ENCODE measurements at places on chromosomes 11 and 22.
A peak's percentile ranks its signal among the peaks of the same experiment; 100 is the strongest.

DNA sequence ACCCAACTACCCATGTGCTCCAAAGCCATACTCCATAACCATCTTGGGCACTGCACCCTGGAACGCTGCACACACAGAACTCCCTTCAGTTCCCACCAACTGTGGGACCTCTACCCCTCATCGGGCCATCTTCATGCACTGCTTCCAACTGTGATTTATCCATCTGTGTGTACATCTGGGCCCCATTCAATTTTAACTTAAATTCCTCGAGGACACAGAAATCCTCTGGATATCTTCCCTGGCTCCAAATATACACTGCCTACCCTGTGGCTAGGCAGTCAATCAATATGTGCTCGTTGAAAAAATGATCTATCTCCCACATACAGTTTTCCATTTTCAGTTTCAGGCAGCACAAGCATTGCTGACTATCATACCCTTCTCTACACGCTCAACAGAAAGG is 4.9 kb downstream of the FEZ1 start:
- no peak for DNase-seq

DNA sequence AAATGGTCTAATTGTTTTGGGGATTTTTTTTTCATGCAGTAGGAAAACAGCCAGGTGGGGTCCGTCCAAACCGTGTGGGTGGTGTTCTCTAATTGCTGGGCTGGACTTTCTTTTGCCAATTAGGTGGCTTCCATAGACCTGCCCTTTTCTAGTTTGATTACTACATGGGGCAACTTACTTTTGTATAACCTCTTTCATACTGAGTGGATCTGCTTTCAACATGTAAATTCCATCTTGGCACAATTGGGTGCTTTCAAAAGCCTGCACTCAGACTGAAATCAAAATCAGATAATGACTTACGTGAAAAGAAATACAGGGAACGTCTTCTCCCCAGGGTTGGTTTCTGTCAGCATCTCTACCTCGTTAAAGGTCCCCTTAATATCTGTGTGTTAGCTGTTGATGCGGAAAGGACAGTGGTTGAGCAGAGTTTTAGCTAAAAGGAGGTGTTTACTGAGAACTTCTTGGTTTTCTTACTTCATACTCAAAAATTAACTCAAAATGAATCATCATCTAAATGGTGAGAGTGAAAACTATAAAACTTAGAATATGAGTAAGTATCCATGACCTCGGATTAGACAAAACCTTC is 72.1 kb downstream of the BARX2 start:
- DNase-seq, result no peak

DNA sequence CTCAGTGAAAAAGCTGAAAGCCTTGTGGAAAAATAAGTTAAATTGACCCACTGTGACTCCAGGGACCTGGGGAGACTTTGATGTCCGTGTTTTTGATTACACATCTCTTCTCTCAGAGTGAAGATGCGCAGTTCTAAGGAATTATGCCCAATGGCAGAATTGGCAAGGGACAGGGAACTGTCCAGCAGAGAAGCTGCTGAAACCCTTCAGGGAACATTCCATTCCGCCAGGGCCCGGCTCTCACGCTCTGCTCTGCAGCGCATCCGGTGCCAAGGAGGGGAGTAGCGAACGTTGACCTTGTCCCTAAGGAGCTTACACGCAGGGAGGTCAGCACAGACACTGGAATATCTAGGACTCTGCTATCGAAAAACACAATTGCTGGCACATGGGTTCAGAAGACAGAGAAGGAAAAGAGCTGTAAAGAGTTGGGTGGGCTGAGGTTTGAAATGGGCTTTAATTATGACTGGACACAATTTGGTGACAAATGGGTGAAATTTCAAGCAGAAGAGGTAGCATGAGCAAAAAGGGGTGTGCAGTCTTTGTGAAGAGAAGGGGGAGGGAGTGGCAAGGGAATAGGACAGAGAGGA is 64.5 kb upstream of the B3GAT1 start:
- DNase-seq, result no peak

DNA sequence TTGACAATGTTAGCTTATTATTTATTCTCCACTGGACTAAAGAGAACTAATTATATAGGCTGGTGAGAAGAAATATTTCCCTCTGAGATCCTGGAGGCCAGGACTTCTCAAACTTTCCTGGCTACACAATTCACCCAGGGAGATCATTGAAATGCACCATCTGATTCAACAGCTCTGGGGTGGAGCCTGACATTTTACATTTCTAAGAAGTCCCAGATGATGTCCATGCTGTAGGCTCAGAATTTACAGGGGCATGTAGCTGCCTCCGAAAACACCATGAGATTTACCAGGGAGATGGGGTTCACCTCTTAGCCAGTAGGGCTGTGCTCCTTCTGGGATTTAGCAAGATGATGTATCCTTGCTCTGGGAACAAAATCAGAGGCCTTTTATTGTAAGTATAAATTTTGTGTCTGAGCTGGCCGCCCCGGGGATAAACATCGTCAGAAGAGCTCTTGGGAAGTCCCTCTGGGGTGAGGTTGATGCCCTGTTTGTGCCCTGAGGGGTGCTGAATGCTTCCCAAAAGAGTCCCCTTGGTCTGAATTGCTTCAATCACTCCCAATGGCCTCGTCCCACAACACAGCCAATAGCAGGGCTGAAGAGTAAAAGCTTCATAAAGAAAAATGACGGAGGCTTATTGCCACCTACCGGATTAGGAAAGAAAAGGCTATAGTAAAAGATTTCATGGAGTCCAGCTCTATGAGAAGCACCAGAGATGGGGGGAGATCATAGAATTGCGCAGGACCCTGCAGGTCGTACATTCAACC is 33.4 kb upstream of the API5 start:
- peak; percentile 31 for DNase-seq

- DNase-seq, result no peak
These were observed 29.1 kb downstream of the CTTN start for GRCh38 chr11:70427436-70427835.

- no peak for DNase-seq
These were observed at the start of gene PGR for GRCh38 chr11:101129203-101129943. Gene PGR (minus strand): TSS chr11:101129813. CDS start chr11:101129070, 743 bp downstream.

GRCh38 chr11:128620309-128621100 is 33.1 kb upstream of the ETS1 start:
- DNase-seq, result no peak

- peak; percentile 55 for DNase-seq
These were observed 12.4 kb downstream of the PICK1 start for GRCh38 chr22:38069372-38070249.

- DNase-seq, result no peak
These were observed 2.4 kb downstream of the LGR4 start for GRCh38 chr11:27470166-27470565.

- DNase-seq, result no peak
These were observed 16.8 kb upstream of the TSPAN18 start for GRCh38 chr11:44709966-44710365.

DNA sequence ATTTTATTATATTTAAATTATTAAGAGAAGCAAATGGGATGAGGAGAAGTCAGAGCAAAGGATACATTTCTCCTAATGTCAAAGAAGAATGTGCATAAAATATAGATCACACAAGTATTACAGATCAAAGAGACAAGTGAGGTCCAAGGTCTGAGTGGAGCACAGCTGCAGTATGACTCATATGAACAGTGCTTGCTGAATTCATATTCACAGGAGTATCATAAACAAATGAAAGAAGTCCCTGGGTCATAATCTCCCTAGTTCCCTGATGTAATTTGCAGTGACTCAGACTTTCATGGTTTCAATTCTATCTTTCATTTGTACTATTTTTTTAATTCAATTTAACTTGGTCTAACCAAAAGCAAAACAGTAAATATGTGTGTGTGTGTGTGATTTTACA is 499.0 kb upstream of the CCDC179 start:
- peak; percentile 56 for DNase-seq

DNA sequence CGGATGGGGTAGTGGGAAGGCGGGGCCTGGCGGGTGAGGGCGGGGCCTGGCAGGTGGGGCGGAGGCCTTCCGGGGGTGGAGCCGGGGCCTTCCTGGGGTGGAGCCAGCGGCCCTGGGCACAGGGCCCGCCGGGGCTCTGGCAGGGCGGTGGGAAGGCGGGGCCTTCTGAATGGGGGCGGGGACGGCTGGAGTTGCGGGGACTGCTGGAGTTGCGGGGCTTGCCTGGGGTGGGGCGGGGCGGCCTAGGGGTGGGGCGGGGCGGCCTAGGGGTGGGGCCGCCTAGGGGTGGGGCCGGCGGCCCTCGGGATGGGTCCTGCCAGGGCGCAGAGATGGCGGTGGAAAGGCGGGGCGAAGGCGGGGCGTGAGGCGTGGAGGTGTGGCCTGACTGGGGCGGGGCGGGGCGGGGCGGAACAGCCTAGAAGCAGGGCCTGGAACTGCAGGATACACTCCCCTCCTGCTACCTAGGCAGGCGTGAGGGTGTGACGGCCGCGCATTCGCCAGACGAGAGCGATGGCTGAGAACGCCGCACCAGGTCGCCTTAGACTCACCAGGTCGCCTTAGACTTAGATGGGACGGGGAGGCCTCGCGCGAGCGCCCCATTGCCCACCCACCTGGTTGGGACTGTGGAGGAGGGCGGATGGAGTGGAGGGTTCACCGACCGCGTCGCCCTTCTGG is 19.3 kb downstream of the RRP7A start:
- peak; percentile 50 for DNase-seq

DNA sequence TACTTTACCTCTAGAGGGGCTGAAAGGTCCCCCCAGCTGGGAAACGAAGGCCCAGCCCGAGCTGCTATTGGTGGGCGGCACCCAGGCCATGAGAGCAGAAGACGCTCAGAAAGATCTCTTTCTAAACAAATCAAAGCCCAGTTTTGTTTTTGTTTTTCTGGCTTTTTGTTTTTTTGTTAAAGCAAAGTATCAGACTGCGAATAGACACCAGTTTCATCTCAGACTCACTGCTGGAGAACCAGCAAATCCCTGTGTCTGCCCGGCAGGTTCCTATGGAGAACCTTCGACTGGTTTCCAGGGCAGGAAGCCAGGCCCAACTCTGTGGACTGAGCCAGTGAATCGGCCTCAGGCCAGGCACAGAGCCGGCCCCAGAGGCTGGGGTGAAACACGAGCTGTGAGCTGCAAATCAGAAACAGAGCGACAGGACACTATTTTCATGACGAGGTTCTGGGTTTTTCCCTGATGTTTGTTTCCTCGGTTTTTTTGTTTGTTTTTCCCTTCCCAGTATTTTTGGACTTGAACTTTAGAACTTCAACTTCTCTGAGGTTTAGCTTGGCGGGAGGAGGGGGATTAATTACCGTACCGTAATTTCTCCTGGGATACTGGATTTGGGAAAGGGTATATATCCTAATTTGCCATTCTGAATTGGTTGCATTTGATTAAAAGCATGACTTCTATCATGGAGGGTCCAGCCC is 16.0 kb upstream of the B4GALNT4 start:
- peak; percentile 89 for DNase-seq

- DNase-seq, result no peak
These were observed 55.5 kb downstream of the FAM76B start for GRCh38 chr11:95734009-95734572.

DNA sequence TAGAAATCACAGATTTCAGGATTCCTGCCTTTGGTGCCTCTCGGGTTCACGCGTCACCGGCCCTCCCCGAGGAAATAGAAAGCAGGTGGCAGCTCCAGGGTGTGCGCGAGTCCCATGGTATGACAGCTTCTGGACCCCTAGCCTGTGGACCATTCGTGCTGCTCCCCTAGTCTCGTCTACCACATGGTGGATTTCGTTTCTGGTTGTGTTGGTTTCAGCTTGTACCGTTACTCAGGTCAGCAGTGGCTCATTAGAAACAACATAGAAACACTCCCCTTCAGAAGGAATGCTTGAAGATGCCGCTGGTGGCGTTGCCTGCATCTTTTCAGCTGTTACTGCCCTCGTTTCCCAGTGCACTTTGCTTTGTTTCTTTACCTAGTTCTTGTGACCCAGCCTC is 700 bp downstream of the TTC17 start:
- DNase-seq, result peak; percentile 28

DNA sequence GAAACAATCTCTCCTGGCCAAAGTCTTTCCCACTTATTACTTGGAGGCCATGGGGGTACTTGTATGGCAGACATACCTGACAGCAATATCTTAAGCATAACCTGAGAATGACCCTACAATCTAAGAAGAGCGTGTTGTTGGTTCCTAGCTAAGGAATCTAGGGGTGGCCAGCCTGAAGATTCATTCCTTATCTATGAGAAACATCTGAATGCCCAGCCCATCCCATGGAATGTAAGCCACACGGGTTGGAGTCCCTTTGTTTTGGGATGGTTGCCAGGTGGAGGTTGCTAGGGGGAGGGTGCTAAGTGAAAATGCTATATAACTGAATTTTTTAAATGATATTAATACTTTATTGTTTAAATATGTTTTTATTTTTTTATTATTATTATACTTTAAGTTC is 725.0 kb downstream of the ETS1 start:
- DNase-seq, result no peak

DNA sequence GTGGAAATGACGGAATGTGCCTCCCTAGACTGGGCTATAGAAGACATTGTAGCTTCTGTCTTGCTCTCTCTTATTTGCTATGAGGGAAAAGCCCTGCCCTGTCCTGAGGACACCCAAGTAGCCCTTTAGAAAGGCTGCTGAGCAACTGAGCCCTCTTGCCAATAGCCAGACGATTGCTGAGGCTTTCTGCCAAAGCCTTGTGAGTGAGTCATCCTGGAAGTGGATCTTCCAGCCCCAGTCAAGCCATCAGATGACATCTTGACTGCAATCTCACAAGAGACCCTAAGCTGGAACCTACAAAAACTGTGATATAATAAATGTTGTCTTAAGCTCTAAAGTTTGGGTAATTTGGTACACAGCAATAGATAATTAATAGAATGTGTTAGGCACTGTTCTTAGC is 3.9 kb upstream of the TRAF6 start:
- no peak for DNase-seq

DNA sequence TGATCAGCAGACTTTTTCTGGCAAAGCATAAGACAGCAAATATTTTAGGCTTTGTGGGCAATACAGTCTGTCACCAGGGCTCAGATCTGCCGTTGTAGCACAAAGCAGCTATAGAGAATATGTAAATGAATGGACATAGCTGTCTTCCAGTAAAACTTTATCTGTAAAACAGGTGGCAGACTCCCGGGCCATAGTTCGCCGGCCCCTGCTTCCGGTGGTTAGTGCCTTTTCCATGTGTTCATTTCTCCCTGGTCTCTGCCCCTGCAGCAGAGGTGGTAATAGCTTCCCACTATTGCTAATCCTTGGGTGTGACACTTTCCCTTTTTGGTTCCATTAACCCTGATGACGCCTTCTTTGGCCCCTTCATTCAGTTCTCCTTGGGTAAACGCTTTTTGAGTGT is 93.7 kb upstream of the LDLRAD3 start:
- no peak for DNase-seq

- DNase-seq, result peak; percentile 58
These were observed 88.3 kb downstream of the EFCAB6 start for GRCh38 chr22:43723816-43724215.

GRCh38 chr11:35407041-35407440 is 12.3 kb downstream of the SLC1A2 start:
- DNase-seq, result no peak

DNA sequence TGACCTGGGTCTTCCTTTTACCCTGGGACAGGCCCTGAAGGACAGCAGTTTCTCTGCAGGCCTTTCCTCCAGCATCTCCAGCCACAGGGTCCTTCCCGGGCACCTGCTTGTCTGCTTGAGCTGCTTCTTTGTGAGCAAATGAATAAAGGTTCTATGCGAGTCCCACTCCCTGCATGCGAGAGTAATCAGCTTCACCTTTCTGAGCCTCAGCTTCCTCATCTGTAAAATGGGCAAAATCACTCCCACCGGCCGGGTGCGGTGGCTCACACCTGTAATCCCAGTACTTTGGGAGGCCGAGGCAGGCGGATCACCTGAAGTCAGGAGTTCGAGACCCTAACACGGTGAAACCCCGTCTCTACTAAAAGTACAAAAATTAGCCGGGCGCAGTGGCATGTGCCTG is 31.1 kb downstream of the IFT27 start:
- DNase-seq, result no peak

GRCh38 chr11:66892911-66893310 is 36.0 kb downstream of the LRFN4 start:
- no peak for DNase-seq
